ENCODE measurements at places on chromosomes 11 and 22.
A peak's percentile ranks its signal among the peaks of the same experiment; 100 is the strongest.

- H3K27me3 ChIP-seq = no peaks in the 10 kb centered on the region
- H3K36me3 ChIP-seq = peaks cover 20% of the 10 kb centered on the region
- H3K4me1 ChIP-seq = peaks cover 16% of the 10 kb centered on the region
- H3K27ac ChIP-seq = peak overlapping the region; percentile 69
- no peak overlapping the region for H3K4me3 ChIP-seq
These were observed 4.6 kb downstream of the TMEM9B start for GRCh38 chr11:8959546-8960166.

- H3K27ac ChIP-seq = no peak overlapping the region
- DNase-seq = no peak
- H3K36me3 ChIP-seq = no peaks in the 10 kb centered on the region
- H3K27me3 ChIP-seq = no peaks in the 10 kb centered on the region
- H3K4me3 ChIP-seq = no peak overlapping the region
These were observed 70.1 kb upstream of the PICALM start for GRCh38 chr11:86138958-86139357.

GRCh38 chr22:34105461-34106062, 185.3 kb upstream of the LARGE1 start:
- DNase-seq = peak; percentile 38
- H3K36me3 ChIP-seq = no peaks in the 10 kb centered on the region
- no peaks in the 10 kb centered on the region for H3K4me1 ChIP-seq
- H3K27ac ChIP-seq = no peak overlapping the region

DNA sequence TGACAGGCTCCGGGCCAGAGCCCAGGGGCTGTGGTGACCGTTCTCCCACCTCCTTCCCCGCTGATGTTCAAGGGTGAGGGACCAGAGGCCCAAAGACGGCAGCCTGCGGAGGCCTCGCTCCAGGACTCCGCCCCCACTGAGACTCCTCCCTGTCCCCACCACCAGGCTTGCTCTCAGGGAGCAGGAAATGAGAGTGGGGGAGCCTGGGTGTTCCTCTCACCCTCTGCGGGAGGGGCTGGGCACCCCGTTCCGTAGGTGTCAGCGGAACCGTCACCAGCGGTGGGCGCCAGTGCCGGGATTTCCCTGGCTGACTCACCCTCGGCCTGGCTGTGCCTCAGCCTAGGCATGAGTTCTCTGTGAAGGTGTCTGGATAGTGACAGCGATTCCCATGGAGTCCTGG, 15.7 kb downstream of the DAGLA start:
- no peak overlapping the region for H3K4me3 ChIP-seq
- H3K36me3 ChIP-seq = no peaks in the 10 kb centered on the region
- H3K4me1 ChIP-seq = peaks cover 75% of the 10 kb centered on the region
- H3K27me3 ChIP-seq = no peaks in the 10 kb centered on the region
- peak overlapping the region; percentile 72 for H3K27ac ChIP-seq

DNA sequence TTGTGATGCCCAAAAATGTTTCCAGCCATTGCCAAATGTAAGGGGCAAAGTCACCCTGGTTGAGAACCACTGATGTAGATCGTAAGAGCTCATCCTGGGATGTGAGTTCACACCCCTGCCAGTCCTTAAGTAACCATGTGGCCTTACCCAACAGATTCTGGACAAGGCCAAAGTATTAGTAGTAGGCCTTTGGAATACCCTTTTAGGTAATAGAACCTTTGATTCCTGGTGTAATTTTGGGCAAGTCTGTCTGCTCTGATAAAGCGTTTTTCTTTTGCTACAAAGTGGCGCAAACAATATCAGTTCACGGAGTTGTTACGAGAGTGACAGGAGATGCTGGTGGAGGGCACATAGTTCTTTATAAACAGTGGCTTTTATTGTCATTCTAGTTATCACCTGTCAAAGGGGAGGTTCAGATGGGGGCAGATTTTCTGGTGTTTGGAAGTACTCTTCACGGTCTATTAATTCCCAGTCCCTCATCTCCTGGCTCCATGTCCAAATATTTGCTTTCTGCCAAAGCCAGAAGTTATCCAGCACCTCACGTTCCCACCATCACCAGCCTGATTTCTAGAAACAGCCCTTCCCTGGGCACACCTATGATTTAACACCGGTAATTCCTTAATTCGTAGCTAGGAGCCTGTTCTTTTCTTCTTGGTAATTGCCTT, 73.8 kb upstream of the CRYBB3 start:
- H3K4me3 ChIP-seq = no peak overlapping the region
- H3K27me3 ChIP-seq = no peaks in the 10 kb centered on the region
- no peaks in the 10 kb centered on the region for H3K4me1 ChIP-seq
- DNase-seq = no peak

- H3K36me3 ChIP-seq = no peaks in the 10 kb centered on the region
- H3K4me1 ChIP-seq = peaks cover 14% of the 10 kb centered on the region
- H3K4me3 ChIP-seq = no peak overlapping the region
- H3K27ac ChIP-seq = no peak overlapping the region
These were observed 6.5 kb downstream of the LYVE1 start for GRCh38 chr11:10561947-10562346.

GRCh38 chr11:14237444-14237961, 121.5 kb downstream of the RRAS2 start:
- no peaks in the 10 kb centered on the region for H3K27me3 ChIP-seq
- no peak for DNase-seq
- no peaks in the 10 kb centered on the region for H3K36me3 ChIP-seq
- H3K27ac ChIP-seq = no peak overlapping the region

DNA sequence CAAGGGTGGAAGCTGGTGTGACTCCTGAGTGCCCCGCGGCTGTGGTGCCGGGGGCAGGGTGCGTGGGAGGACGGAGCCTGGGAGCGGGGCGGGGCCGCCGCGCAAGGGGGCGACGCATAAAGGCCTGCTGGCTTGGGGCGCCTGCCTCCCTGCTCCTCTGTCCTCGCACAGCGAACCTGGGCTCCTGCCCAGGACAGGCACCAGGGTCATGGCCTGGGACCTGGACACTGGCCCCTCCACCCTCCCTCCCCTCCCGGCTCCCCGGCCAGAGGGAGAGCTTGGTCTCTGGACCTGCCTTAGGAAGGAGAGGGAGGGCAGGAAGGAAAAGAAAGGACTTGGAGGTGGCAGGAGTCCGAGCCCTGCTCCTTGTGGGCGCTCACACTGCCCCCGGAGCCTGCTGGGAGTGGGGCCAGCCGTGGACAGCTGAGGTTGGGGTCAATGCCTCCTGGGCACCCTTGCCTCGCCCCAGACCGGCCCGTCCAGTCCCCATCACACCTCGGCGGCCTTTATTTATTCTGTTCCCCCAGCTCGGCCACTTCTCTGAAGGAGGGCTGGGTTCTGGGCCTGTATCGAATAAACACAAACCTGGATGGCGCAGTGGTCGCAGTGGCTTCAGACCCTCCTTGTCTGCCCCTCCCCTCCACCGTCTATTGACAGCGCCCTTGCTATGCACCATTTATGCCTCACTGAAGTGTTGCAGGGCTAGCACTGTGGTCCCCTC, 8.7 kb downstream of the SLC16A8 start:
- no peak overlapping the region for H3K27ac ChIP-seq
- H3K36me3 ChIP-seq = peaks cover 50% of the 10 kb centered on the region
- no peak overlapping the region for H3K4me3 ChIP-seq
- peaks cover under 1% of the 10 kb centered on the region for H3K27me3 ChIP-seq
- DNase-seq = no peak

DNA sequence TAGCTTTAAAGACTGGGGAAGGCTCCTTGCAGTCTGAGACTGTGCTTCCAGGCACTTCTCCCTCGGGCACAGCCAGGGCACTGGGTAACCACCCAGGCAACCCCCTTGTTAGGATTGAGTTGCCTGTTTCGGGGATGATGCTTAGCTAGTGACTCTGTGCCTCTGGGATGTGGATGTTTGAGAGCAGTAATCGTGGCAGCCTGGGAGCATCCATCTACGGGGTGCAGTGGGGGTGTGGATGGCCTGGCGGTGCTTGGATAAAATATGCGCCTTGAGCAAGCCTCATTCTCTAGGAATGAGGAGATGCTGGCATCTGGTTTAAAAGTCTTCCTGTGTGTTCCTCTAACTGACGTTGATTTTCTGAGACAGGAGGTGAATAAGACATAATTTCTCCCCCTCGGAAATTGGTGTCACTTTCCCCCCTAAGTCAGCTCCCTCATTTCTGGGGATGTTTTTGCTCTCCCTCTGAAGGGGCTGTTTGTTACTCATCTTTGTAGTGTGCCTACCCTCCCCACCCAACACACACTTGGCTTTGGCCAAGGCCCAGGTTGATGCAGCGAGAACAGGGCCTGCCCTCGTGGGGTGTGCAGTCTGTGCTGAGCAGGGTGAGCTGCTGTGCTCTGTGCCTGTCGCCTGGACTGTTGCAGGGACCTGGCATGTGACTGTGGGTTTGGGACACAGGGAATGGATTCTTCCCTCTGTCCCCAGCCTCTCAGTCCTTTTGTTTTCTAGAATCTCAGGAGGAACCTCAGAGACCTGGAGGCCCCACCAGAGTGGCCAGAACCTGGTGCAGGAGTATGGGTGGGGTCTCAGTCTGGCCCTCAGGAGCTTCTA, 2.0 kb downstream of the GNAZ start:
- H3K36me3 ChIP-seq = no peaks in the 10 kb centered on the region
- no peak for DNase-seq
- H3K27ac ChIP-seq = no peak overlapping the region
- no peak overlapping the region for H3K4me3 ChIP-seq
- peaks cover 15% of the 10 kb centered on the region for H3K4me1 ChIP-seq

DNA sequence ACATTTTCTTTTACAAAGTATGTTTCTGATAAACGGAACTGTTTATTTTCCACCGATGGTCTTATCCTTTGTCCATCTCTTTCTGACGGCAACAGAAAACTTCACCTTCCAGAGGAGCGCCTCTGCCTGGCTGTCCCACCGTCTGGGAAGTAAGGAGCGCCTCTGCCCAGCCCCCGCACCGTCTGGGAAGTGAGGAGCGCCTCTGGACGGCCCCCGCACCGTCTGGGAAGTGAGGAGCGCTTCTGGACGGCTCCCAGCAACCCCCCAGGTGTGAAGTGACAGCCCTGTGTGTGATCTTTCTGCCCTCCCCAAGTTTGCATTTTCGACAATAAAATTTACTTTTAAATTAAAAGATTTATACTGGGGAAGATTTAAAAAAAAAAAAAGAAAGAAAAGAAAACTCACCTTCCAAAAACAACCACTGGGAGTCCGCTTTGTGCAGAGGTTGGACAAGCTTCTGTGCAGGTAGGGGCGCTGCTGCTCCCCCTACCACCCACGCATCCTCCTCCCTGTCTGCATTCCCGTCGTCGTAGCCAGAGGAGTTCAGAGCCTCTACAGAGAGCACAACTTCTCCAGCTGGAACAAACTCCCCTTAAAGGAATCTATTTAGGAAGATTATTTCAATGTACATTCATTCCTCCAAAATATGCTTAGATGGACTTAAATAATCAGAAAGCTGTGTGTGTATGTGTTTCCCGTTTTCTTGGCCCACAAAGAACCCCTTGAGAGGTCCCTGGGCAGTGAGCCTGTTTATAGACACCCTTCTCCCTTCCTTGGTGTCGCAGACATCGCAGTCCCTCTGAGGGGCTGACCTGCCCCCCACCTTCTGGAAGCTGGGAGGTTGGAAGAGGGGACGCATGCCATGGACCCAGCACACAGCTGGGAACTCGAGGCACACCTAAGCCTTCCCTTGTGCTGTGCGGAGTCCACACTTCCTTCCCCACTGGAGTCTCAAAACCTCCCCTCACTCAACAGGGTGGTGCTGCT, 849 bp upstream of the APOBEC3B start:
- H3K36me3 ChIP-seq = no peaks in the 10 kb centered on the region
- peak overlapping the region; percentile 68 for H3K27ac ChIP-seq
- H3K4me1 ChIP-seq = peaks cover 7% of the 10 kb centered on the region
- DNase-seq = peak; percentile 31
- H3K27me3 ChIP-seq = no peaks in the 10 kb centered on the region

DNA sequence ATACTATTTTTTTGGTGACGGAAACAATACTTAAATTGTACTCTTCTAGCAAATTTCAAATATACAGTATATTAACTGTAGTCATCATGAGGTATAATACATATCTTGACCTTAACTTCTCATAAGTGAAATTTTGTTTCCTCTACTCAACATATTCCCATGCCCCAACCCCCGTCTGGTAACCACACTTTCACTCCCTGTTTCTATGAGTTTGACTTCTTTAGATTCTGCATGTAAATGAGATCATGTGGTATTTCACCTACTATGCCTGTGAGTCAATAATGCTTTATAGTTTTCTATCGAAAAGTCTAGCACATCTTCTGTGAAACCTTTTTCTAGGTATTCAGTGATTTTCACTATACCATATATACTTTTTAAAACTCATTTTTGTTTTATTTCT, 663.2 kb downstream of the CNTN5 start:
- no peaks in the 10 kb centered on the region for H3K4me1 ChIP-seq
- H3K27me3 ChIP-seq = no peaks in the 10 kb centered on the region
- no peak overlapping the region for H3K4me3 ChIP-seq
- H3K36me3 ChIP-seq = no peaks in the 10 kb centered on the region
- no peak for DNase-seq

GRCh38 chr11:125123947-125124617, 12.7 kb upstream of the TMEM218 start:
- DNase-seq = peak; percentile 51
- peaks cover 22% of the 10 kb centered on the region for H3K27me3 ChIP-seq
- H3K27ac ChIP-seq = no peak overlapping the region
- H3K4me1 ChIP-seq = no peaks in the 10 kb centered on the region
- no peak overlapping the region for H3K4me3 ChIP-seq
- no peaks in the 10 kb centered on the region for H3K36me3 ChIP-seq

DNA sequence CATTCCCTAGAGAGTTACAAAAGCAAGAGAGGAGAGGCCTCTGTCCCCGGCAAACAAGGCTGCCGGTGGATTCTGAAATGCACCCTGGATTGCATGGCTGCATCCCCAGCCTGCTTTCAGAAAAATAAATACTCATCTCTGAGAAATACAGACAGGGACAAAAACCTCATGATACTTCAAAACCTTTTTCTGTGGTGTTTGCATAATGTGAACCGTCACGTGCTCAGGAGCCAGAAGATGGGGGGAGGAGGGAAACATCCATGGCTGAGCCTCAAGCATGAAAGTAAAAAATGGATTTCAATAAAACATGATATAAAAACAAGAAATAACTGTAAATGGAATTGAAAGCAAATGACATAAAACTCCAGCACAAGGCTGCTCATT, 198.5 kb upstream of the NCAM1 start:
- no peaks in the 10 kb centered on the region for H3K4me1 ChIP-seq
- no peak overlapping the region for H3K4me3 ChIP-seq
- no peaks in the 10 kb centered on the region for H3K27me3 ChIP-seq
- DNase-seq = no peak
- no peaks in the 10 kb centered on the region for H3K36me3 ChIP-seq
- H3K27ac ChIP-seq = no peak overlapping the region

GRCh38 chr11:1650034-1650917, 20.7 kb downstream of the KRTAP5-5 start:
- DNase-seq = no peak
- no peaks in the 10 kb centered on the region for H3K27me3 ChIP-seq
- no peak overlapping the region for H3K4me3 ChIP-seq
- peaks cover 22% of the 10 kb centered on the region for H3K4me1 ChIP-seq
- H3K36me3 ChIP-seq = no peaks in the 10 kb centered on the region

GRCh38 chr11:108218912-108219783, 3.3 kb downstream of the NPAT start:
- H3K27ac ChIP-seq = no peak overlapping the region
- H3K4me1 ChIP-seq = peaks cover 5% of the 10 kb centered on the region
- no peaks in the 10 kb centered on the region for H3K27me3 ChIP-seq
